A549 treated with AZD2906 at 1 μM for 4 hours (cell line): ENCODE measurements at places on chromosomes 5 and 9. TPM values are rescaled to one million over a fixed set of nuclear protein-coding genes. Genes with fewer than 3 reads are reported as not detected.

The CLIC3 gene
- 3.2 to 7.2 TPM (median 5.6 TPM) in 5 replicates for total RNA-seq

The TMEM267 gene
- 18.3 to 20.1 TPM (median 19.6 TPM) in 5 replicates for total RNA-seq

The CDH12 gene
- total RNA-seq: not detected in 5 replicates

The NEURL1B gene
- total RNA-seq: 9.9 to 12.0 TPM (median 10.9 TPM) in 5 replicates

The PCDHB13 gene
- total RNA-seq: 0.03 to 0.08 TPM (median 0.06 TPM) in 5 replicates

The NPR3 gene
- total RNA-seq: 14.3 to 19.0 TPM (median 14.8 TPM) in 5 replicates

The CDKN2B gene
- not detected in 5 replicates for total RNA-seq

The NCS1 gene
- total RNA-seq: 33.0 to 51.7 TPM (median 48.3 TPM) in 5 replicates

The SUSD3 gene
- total RNA-seq: 0.62 to 1.5 TPM (median 0.88 TPM) in 5 replicates

The OMD gene
- total RNA-seq: not detected in 5 replicates

The SARDH gene
- total RNA-seq: 0.02 to 0.34 TPM (median 0.08 TPM) in 5 replicates

The HMCN2 gene
- 0.01 to 0.13 TPM (median 0.09 TPM) in 5 replicates for total RNA-seq

The FABP6 gene
- 0.48 to 1.2 TPM (median 1.00 TPM) in 5 replicates for total RNA-seq

The PCDHB7 gene
- total RNA-seq: 0.01 to 0.03 TPM (median 0.02 TPM) in 3 of 5 replicates, not detected in the others

The CTXN3 gene
- not detected in 5 replicates for total RNA-seq

The TMC1 gene
- total RNA-seq: 0.02 to 0.10 TPM (median 0.07 TPM) in 4 of 5 replicates, not detected in the other

The GZMA gene
- total RNA-seq: not detected in 5 replicates

The C5orf52 gene
- not detected in 5 replicates for total RNA-seq

The PCDHB6 gene
- 0.84 to 1.1 TPM (median 0.90 TPM) in 5 replicates for total RNA-seq

The PANK3 gene
- 14.0 to 20.8 TPM (median 16.7 TPM) in 5 replicates for total RNA-seq

The RMRP gene
- 5.1 to 14.3 TPM (median 9.2 TPM) in 4 of 5 replicates, not detected in the other for total RNA-seq
